ENCODE measurements at places on chromosomes 2 and 18. TPM values are rescaled to one million over a fixed set of nuclear protein-coding genes. Genes with fewer than 3 reads are reported as not detected.

DNA sequence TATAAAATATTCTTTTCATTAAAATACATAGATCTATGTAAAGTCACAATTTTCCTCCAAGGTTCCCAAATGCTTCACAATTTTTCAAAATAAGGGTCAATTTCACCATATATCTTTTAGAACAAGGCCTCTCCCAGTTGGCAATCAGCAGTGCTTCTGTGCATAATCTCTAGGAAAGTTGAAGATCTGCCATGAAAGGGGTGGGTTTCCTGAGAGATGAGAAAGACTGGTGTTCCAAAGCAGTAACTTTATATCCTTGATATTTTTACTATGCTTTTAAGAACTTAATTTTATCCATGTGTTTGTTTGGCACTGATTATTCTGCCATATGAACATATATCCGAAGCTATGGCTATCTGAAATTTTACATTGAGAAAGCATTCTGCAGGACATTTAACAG lies 199.4 kb upstream of the CYP26B1 start:
- H3K36me3 ChIP-seq, result no peaks in the 10 kb centered on the region
- no peaks in the 10 kb centered on the region for H3K27me3 ChIP-seq
- DNase-seq, result no peak
- no peak overlapping the region for H3K27ac ChIP-seq

DNA sequence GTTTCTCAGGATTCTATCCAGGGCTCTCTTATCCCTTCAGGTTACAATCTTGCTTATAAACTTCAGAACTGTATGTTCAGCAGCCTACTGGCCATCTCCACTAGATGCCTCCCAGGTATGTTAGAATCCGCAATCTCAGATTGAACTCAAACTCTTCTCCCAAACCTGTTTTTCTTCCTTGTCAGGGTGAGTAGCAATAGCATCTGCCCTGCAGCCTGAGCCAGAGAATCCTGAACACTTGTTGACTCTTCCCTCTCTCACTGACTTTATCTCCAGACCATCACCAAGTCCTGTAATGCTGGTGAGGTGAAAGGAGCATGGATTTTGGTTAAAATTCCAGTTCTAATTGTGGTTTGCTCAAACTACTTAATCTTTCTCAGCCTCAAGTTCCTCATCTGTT lies 82.6 kb upstream of the ALPP start:
- no peaks in the 10 kb centered on the region for H3K27me3 ChIP-seq
- peaks cover 4% of the 10 kb centered on the region for H3K4me1 ChIP-seq
- no peak overlapping the region for H3K4me3 ChIP-seq
- no peaks in the 10 kb centered on the region for H3K36me3 ChIP-seq

DNA sequence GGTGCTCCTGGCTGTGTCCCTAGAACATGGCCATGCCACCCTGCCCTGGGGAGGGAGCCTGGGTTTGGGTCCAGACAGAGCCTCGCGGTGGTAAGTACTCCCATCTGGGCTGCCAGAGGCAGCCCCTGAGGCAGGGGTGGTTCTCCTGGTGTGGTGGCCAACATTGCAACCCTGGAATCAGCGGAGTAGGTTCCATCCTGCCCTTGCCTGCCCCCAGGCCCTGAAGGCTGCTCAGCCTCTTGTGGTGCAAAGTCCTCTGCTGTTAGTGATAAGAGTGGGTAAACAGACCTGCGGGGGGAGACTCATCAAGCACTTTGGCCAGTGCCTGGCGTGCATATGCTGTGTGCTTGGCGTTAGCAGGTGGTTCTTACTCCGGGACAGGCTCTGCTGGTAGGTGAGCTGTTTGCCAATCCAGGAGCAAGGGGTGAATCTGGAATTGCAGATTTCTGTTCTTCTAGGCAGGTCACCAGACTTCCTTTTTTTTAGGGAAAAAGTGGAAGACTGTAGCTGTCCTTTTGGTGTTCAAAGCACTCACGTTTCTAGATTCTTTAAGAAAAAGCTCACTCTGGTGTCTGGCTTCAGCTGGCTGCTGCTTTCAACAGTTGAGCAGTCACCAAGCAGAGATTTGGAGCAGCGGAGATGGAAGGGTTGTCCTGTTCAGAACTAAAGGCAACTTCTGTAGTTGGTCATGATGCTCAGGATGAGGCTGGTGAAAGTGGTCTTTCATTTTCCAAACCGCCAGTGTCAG lies 3.2 kb downstream of the CNNM3 start:
- no peaks in the 10 kb centered on the region for H3K27me3 ChIP-seq
- no peak for DNase-seq
- no peak overlapping the region for H3K4me3 ChIP-seq
- peaks cover 34% of the 10 kb centered on the region for H3K4me1 ChIP-seq
- H3K36me3 ChIP-seq, result 0 out of 2 replicates have a peak, but pooled peaks cover 9% of the 10 kb centered on the region

Gene NRP2
- 25.5 TPM for total RNA-seq

Gene ALS2
- total RNA-seq, result 27.2 TPM

Measured in PC-9 (cell line).